CD8-positive, alpha-beta memory T cell (primary cell): ENCODE measurements at places on chromosomes 7 and 10.

GRCh38 chr7:27782849-27783248 is 42.9 kb downstream of the TAX1BP1 start:
- no peak for DNase-seq

GRCh38 chr10:99412099-99412498 is 18.3 kb downstream of the GOT1 start:
- no peak for DNase-seq

DNA sequence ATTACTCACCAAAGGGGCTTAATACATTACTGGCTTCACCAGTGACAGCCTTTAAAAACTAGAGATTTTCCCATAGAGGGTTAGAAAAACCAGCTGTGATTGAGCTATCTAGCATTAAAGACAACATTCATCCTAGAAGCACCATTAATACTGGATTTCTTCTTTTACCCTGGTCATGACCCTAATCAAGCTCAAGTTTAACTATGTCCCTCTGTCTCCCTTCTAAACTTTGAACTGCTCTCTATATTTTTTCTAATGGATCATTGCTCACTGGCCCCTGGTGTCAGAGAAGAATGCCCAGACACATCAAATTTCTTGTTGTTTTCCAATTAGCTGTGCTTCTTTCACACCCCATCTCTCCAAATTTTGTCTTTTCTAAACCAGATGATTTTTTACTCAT is 1101.3 kb downstream of the XPNPEP1 start:
- no peak for DNase-seq

DNA sequence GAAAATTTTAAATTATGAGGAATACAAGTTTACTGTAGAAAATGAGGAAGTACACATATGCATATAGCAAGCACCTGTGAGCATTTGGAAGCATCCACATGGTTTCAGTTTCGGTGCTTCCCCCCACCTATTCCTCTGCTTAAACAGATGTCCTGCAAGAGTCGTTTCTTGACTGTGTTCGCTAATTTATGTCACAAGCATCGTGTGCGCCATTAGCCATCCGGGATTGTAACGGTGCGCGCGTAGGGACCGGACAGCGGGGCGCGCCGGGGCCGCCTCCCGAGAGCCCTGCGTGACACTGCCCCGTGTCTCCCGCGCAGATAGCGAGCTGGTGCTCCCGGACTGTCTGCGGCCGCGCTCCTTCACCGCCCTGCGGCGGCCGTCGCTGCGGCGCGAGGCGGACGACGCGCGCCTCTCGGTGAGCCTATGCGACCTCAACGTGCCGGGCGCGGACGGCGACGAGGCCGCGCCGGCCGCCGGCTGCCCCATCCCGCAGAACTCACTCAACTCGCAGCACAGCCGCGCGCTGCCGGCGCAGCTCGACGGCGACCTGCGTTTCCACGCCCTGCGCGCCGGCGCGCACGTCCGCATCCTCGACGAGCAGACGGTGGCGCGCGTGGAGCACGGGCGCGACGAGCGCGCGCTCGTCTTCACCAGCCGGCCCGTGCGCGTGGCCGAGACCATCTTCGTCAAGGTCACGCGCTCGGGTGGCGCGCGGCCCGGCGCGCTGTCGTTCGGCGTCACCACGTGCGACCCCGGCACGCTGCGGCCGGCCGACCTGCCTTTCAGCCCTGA is 90.9 kb downstream of the NEURL1 start:
- DNase-seq: peak; percentile 59

- DNase-seq: no peak
Observed at GRCh38 chr10:74437822-74438221, 286.8 kb downstream of the ADK start.

DNA sequence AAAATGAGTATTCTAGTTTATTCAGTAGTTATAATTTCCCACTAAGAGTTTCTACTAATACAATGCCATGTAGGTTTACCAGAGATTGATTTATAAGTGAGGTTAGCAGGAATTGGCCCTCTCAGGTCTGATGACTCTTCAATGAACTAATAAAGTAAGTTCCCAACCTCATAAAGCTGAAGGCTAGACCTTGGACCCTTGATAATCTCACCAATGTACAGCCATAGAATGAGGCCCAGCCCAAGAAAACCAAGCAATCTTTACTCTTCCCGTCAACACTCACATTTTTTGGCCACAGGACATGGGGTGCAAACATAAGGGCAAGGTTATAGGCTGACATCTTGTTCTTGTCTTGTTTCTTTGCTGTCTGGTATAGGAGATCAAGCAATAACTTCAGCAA is 33.3 kb downstream of the ARHGAP19 start:
- DNase-seq: no peak

DNA sequence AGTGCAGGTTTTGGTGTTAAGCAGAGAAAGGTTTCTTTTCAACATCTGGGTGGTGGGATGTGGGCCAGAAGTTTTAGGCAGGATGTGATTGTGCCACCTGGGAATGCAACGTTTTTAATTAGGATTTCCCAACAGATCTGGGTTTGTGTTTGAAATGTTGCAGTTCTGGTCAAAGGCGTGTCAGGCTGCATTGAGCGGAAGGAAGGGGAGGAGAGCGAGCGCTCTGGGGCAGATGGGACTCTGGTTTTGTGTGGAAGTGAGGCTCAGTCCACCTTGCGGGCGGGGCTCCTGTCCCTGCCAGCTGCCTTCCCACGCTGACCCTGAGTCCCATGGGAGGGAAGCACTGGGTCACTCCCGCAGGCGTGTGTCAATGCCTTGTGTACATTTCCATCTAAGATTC is 767.7 kb downstream of the KCNMA1 start:
- DNase-seq: no peak

DNA sequence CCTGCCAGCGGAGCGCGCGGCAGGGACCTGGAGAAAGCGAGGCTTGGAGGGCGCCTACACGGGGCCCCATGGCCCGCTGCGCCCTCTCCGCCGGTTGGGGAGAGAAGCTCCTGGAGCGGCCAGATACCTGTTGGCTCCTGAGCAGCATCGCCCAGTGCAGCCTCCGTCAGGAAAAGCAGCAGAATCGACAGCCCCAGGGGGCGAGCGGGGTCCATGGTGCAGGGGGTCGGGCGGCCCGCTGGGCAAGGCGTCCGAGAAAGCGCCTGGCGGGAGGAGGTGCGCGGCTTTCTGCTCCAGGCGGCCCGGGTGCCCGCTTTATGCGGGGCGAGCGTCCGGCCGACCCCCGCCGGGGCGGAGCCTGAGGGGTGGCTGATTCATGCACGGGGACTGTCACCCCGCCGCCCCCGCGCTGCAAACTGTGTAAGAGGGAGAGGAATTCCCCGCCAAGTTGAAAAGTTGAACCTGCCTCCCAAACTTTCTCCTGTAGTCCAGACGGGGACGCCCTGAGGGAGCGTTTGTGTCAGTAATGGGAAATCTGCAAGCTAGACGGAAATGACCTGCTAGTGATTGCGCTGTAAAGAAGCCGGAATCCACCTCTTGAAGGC is at the start of gene TFPI2:
TSS of gene TFPI2 (minus strand) at position 290 of the 605 bp plus-strand sequence. CDS start at position 215, 75 bp downstream.
- DNase-seq: no peak

DNA sequence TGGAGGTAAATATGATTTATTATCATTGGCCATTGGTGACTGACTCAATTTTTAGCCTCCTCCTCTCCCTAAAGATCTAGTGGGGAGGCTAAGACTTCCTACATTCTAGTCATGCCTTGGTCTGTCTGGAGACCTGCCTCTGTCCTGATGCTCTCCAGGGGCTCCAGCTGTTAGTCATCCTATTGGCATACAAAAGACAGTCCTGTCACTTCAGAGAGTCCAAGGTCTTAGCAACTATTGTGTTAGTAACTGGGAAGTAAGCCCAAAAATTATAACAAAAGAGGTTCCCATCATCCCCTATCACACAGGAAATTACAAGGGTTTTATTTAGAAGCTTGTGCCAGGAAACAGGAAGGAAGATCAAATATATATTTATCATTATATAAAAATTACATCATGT is 400.6 kb upstream of the VSTM2A start:
- no peak for DNase-seq

DNA sequence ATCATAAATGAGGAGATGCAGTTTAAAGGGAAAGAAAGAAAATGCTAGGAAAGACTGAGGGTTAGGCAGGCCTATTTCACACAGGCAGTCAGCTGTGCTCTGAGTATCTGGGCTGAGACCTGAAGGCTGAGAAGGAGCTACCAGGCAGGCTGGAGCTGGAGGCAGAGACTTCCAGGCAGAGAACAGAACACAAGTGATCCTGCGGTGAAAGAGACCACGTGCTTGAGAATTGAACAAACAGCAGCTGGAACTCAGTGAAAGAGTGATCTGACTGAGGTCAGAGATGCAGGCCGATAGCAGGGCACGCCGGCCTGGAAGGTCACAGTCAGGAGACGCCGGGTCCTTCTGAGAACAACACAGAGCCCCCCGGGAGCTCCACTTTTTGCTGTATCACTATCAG is 147.8 kb downstream of the ADAM12 start:
- no peak for DNase-seq

GRCh38 chr7:120944826-120945562 is 5.6 kb upstream of the ING3 start:
- DNase-seq: no peak

DNA sequence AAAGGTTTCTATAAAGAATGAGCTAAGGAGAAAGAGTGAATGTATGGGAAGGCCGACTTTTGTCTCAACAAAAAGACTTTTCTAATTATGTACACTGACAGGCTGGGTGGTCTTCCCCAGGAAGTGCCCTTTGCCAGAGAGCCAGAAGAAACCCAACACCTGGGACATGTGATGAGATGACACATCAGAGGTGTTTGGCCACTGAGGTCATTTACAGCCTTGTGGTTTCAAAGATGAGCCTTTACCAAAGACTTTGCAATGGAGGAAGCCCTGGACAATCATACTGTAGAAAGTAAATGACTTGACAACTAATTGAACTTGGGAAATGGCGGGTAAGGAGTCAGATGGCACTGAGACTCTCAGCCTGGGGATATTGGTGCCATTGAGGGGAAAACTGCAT is 3.4 kb upstream of the NRG3 start:
- DNase-seq: no peak

- peak; percentile 42 for DNase-seq
Observed at GRCh38 chr7:2936891-2937580, 92.9 kb upstream of the GNA12 start.

DNA sequence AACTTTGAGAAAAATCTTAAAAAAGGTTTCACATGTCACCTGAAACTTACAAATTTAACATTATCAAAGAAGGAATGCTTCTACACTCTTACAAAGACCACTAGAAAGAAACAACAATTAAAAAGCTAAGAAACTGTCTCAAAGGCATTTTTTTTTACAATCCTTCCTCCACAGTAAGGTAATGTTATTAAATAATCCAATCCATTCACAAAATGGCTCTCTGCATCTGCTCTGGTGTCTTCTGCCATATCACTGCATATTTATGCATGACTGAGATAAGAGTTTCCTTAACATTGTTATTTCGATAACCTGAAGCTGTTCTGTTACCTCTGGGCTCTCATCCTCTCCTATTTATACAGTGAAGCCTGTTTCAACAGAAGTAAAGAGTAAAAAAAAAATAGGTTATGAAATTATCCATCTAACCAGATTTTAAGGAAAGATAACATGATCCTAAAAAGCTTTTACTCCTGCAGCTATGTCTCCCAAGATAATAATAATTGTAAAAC is 8.5 kb downstream of the HNRNPA2B1 start:
- no peak for DNase-seq

GRCh38 chr7:50266635-50267386 is 37.7 kb upstream of the IKZF1 start:
- DNase-seq: peak; percentile 88
